ENCODE measurements at places on chromosomes 2 and 18.
A peak's percentile ranks its signal among the peaks of the same experiment; 100 is the strongest.

- DNase-seq, result no peak
These were observed 293.1 kb upstream of the ID2 start for GRCh38 chr2:8388781-8389180.

- peak; percentile 4 for DNase-seq
These were observed 141.8 kb downstream of the GRB14 start for GRCh38 chr2:164479460-164479859.

DNA sequence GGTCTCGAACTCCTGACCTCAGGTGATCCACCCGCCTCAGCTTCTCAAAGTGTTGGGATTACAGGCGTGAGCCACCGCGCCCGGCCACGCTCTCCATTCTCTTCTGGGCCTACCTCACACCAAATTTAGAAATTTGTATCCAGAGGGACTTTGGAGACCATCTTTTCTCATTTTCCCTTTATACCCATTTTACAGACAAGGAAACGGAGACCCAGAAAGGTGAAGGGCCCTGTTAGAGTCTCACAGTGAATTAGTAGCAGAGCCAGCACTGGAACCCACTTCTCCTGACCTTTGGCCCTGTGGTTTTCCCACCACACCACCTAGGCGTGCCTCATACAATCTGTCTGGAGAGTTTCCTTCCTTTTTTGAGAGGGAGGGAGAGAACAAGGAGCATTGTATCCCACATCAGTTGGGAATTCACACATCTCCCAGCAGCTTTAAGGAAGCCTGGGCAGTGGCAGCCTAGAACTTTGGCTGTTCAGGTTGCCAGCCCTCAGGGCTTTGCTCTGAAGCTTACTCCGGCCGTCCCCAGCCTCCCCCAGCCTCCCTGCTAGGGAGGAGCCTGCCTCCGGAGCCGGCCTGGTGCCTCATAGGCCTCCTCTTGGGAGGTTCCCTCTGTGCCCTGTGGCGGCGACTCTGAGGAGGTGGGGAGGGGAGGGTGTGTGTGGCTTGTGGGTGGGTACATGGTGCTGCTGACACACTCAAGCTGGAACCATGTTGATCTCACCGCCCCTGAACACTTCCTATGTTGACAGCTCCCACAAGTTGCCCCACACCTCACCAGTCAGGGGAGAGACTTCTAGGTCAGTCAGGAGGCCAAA is 13.8 kb downstream of the FOSL2 start:
- DNase-seq, result no peak

GRCh38 chr18:77065221-77065981 is 67.2 kb downstream of the MBP start:
- DNase-seq, result peak; percentile 81

GRCh38 chr2:227132986-227133385 is 31.0 kb downstream of the COL4A4 start:
- no peak for DNase-seq

DNA sequence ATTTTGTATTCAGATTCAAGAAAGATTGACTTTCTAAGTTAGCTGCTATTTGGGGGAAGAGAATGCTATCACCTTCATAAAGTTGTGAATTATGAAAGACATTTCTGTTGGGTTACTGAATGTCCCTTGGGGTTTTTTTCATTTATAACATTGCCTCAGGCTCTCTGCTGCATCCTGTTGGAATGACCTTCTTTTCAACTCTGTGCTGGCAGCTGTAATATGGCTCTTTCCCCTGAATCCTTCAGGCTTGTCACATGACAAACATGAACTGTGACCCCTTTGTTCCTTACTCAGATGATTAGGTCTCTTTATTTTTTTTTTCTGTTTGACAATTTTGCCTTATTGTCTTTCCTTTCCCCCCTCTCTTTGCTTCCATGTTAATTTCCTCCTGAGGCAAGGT is 159.8 kb downstream of the TAF4B start:
- DNase-seq, result peak; percentile 67
